ENCODE measurements at places on chromosomes 6 and 20.
A peak's percentile ranks its signal among the peaks of the same experiment; 100 is the strongest.

DNA sequence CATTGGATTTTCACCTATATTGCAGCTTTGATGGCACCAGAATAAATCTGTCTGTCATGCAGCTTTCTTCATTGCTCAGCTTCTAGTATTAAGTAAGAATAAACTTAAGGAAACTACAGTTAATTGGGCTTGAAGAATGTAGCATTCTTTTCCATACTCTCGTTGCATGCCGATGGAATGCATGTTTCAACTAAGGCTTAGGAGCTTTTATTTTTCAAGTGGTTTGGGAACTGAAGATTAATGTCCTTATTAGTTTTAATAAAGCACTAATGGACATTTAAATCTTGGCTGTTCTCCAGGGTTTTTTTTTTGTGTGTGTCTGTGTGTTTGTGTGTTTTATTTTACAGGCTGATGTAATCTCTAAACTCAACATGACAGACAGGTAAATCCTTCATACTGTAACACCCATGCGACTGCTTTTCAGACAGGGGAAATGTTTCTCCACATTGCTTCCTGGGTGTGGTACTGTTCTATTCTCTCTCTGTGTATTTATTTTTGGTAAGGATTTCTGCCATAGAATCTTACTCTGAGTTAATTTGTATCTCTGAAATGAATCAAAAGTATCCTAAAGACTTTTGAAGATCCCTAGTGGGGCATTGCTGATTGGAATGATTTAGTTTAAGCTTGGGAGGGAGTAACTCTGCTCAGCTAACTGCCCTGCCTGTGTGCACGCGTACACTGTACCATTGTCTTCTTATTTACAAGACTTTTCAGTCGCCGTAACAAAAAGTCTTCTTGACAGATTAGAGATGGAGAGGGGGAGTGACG, 38.0 kb downstream of the SLC9A8 start:
- peak; percentile 62 for DNase-seq

- no peak for DNase-seq
Observed at GRCh38 chr6:16339265-16339587, 100.8 kb downstream of the GMPR start.

- DNase-seq: no peak
Observed at GRCh38 chr6:150966786-150967185, 101.3 kb downstream of the MTHFD1L start.

GRCh38 chr6:16238963-16239797, 793 bp downstream of the GMPR start:
- peak; percentile 49 for DNase-seq

DNA sequence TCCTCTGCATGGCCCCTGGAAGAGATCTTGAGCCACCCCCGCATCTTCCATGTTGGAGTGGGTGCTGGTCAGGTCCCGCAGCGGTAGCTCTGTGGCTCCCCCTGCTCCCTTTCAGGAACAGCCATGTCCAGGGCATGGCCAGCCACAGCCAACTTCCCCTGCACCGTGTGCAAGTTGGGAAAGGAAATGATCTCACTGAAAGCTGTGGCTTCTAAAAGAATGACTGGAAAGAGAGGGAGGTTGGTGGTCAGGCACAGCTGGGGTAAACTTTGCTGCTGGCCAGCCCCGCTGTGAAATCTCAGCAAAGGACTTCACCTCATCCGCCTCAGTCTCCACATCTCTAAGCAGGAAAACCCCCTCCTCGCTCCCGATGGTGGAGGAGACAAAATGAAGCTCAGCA, 153.6 kb upstream of the CST7 start:
- no peak for DNase-seq

DNA sequence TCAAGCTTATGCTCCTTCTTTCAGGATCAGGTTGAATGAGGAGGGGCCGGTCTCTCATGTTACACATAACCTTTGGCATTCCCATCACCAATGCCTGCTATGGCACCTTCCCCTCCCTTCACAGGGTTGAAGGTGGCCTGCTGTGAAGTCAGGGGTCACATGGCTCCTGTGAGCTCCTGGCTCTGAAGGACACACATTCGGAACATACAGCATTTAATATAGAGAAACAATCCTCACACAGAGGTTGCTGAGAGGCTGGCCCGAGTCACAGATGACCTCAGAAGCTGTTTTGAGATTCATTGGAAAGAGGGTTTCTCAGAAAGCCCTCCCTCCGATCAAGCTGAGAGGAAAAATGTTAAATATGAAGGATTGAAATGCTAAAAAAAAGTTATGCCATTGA, 82.1 kb downstream of the PSMG4 start:
- peak; percentile 32 for DNase-seq

GRCh38 chr6:110282412-110282811, 75.7 kb downstream of the METTL24 start:
- DNase-seq: no peak

- no peak for DNase-seq
Observed at GRCh38 chr20:46708172-46708860, 1.1 kb upstream of the SLC2A10 start.

GRCh38 chr6:44489910-44490604, 102.6 kb downstream of the CDC5L start:
- peak; percentile 98 for DNase-seq

GRCh38 chr6:90493332-90493731, 93.5 kb downstream of the MAP3K7 start:
- DNase-seq: no peak

DNA sequence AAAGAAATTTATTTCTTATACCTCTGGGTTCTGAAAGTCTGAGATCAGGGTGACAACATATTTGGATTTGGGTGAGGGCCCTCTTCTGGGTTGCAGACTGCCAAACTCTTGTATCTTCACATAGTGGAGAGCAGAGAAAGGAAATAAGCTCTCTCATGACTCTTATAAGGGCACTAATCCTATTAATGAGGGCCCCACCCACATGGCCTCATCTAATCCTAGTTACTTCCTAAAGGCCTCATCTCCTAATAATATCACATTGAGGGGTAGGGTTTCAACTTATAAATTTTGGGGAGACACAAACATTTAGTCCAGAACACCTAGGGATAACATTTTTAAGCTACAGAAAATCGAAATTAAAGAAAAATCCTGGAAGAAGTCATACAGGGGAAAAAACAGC, 5.1 kb upstream of the ZNF391 start:
- DNase-seq: no peak

GRCh38 chr6:43770372-43771209, 580 bp downstream of the VEGFA start:
- peak; percentile 81 for DNase-seq

DNA sequence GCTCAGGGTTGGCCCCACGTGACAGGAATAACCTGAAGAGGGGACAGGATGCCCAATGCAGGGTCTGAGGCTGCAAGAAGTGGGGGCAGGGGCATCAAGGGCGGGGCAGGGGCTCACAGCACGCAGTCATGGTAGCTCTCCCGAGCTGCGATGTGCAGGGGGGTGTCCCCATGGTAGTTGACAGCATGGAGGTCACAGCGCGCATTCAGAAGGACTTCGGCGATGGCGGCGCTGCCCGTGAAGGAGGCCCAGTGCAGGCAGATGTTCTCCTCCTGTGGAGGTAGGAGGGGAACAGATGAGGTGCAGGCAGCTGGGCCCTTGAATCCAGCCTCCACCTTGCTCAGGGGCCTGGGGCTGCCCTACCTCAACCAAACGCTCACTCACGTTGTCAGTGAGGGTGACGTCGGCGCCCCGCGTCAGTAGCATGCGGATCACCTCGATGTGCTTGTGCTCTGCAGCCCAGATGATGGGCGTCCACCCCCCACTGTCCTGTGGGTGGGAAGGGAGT, 5.8 kb upstream of the SLC44A4 start:
- no peak for DNase-seq

- no peak for DNase-seq
Observed at GRCh38 chr6:161436106-161436876, 162.4 kb upstream of the AGPAT4 start.

GRCh38 chr6:81772741-81773140, 20.3 kb upstream of the TENT5A start:
- peak; percentile 96 for DNase-seq

- no peak for DNase-seq
Observed at GRCh38 chr6:35723587-35723986, 13.2 kb upstream of the ARMC12 start.

DNA sequence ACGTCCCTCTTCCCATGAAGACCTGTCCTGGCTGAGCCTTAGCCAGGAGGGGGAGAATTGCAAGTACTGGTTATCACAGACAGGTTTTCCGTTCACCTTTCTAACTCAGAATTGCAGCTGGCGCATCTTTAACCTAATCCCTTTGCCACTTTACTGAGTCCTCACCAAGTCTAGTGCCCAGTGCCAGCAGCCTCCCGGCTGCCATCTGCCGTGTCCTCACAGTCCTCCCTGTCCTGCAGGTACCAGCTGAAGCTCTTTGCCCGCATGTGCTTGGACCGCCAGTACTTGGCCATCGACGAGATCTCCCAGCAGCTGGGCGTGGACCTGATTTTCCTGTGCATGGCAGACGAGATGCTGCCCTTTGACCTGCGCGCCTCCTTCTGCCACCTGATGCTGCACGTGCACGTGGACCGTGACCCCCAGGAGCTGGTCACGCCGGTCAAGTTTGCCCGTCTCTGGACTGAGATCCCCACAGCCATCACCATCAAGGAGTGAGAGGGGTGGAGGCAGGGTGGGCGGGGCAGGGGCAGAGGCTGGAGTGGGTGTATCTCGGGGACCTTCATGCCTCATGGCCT, 41.3 kb downstream of the UQCC2 start:
- no peak for DNase-seq

GRCh38 chr6:112879920-112880413, 532.8 kb downstream of the RFPL4B start:
- no peak for DNase-seq

DNA sequence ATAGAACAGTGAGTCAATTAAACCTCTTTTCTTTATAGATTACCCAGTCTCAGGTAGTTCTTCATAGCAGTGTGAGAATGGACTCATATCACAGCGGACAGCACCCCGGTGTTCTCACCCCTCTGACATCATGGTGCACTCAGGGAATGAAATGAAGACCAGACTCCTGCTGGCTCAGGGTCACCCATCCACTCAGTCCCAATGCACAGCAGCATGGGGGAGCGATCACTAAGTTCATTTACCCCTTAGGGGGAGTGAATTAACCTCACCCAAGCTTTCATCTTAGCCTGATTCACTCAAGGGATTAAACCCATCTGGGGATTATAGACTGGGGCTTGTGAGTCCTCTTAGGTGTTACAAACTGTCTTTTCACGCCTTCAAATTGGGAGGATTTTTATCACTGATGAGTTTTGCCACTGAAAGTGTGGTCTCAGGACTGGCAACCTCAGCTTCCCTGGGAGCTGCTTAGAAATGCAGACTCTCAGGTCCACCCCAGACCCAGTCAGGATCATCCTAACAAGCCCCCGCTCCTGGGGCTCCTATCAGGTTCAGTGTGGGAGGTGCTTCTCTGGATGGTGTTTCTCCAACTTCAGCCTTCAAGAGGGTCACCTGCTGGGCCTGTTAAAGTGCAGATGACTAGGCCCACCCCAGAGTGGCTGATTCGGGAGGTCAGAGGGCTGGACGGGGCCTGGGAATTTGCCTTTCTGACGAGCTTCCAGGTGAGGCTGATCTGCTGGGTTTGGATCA, 44.3 kb upstream of the FRMD1 start:
- DNase-seq: no peak

GRCh38 chr6:48959251-48960060, 503.6 kb downstream of the MMUT start:
- no peak for DNase-seq

DNA sequence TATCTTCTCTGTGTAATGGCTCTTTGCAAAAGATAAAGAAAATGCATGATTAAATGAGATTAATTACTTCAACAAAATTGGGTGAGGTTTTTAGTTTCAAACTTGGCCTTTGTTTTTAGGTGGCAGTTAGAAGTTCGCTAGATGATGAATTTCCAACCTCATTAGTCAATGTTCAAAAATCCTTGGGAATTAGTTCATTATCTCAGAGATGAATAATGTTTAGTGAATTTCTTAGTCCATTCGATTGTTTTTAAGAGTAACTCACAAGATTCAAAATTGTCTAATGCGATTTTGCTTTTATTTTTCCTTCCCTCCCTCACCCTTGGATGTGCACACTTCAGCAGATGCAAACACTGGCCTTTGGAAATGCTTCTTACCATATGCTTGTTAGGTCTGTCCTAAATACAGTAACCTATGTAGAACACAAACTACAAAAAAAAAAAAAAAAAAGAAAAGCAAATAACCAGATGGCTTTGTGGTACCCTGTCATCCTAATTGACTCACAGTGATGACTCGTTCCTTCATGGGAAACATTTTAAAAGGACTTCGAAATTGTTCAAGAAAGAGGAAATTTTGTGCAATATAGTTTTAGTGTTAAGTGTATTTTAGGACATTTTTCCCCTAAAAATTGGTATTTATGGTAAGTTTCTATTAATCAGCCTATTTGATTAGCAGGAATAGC, 66.7 kb downstream of the FAM229B start:
- DNase-seq: peak; percentile 86

GRCh38 chr20:20000211-20000968, 16.8 kb upstream of the NAA20 start:
- no peak for DNase-seq

DNA sequence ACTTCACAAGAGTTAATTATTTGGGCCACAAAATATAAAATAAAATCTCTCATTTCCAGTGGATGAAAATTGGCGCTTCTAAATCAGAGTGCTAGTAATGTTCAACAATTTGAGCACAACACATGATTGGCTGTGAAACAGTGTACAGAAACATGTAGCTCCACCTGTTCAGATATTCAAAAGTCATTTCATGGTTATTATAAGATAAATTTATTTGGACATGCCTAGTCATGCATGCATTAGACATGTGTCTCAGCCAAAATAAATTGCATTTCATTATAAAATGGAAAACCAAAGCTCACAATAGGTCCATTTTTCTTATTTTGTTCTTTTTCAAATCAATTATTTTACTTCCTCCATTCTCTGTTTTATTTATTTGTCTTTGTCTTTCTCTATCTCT, 374.8 kb downstream of the LMBRD1 start:
- DNase-seq: no peak

- peak; percentile 66 for DNase-seq
Observed at GRCh38 chr6:82371799-82372546, 8.4 kb downstream of the TPBG start.

DNA sequence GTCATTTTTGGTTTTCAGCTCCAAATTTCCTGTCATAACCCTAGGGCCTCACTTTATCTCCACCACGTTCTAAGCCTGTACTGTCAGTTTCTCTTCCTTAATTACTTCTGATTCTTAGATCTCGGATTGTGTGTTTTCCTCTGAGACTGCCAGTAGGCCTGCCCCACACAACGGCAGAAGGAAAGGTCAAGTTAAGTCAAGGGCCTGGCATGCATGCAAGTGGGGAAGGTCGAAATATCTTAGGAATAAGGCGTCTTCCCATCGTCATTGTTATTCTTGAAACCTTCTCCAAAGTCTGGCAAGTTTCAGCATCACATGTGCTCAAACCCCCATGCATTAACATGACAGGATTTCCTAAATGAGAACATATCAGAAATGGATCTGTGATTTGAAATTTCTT, 203.5 kb upstream of the TSHZ2 start:
- DNase-seq: no peak

- peak; percentile 77 for DNase-seq
Observed at GRCh38 chr6:157840776-157841175, 17.7 kb downstream of the SNX9 start.

Data from EH (cell line).